ENCODE measurements at places on chromosomes 1 and 21. TPM values are rescaled to one million over a fixed set of nuclear protein-coding genes. Genes with fewer than 3 reads are reported as not detected.

GRCh38 chr1:183567584-183567983 is 22.7 kb downstream of the NCF2 start:
- DNase-seq, result peak; percentile 9

- no peak for DNase-seq
Observed at GRCh38 chr1:43321331-43321891, 16.2 kb upstream of the MPL start.

DNA sequence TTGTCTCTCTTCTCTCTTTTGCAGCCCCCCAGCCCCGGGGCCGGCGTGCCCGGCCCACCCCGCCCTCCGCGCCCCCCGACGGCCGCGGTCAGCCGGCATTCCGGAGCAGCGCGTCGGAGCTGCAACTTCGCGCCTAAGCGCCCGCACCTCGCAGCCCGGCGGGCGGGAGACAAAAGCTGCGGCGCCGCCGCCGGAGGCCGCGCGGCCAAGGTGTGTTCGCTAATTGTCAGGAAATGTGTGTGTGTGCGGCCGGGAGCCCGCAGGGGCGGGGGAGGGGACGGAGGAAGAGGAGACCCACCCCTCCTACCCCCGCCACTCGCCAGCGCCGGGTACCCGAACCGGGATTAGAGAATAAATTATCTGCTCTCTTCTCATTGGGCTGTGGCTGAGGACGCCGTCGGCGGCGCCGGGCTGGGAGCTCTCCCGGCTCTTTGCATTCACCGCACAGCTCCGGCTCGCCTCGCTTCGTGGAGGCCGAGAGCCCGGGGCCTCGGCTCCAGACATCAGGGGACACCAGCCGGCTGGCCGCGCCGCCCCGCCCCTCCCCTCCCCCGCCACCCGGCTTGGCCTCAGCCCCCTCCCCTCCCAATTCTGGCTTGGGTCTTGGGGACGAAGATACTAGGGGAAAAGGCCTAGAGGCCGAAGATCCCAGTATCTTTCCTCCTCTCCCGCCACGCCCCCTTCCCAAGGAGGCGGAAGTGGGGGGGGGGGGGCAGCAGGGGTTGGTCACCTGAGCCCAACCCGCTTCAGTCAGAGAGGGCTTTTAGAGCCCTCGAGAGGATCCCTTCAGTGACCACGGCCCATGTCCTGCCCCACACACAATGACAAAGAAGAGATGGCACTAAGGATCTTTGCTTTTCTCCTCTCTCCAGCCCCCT is 1.3 kb upstream of the BLACAT1 start:
- DNase-seq, result no peak

GRCh38 chr1:147641695-147642592 is 28.4 kb downstream of the ACP6 start:
- DNase-seq, result peak; percentile 73

DNA sequence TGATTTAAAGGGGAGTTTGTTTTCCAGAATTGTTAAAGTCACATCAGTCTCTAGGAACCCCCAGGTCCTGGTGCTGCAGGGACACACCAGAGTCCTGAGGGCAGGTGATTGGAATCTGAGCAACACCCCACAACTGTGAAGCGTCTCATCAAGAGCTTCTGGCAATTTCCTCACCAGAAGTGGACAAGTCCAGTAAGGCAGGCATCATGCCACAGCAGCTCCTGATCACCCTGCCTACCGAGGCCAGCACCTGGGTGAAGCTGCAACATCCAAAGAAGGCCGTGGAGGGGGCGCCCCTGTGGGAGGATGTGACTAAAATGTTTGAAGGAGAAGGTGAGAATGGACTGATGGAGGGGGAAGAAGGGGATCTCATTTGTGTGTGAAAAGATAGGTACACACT is 2.1 kb downstream of the ZFP69 start:
- DNase-seq, result no peak

DNA sequence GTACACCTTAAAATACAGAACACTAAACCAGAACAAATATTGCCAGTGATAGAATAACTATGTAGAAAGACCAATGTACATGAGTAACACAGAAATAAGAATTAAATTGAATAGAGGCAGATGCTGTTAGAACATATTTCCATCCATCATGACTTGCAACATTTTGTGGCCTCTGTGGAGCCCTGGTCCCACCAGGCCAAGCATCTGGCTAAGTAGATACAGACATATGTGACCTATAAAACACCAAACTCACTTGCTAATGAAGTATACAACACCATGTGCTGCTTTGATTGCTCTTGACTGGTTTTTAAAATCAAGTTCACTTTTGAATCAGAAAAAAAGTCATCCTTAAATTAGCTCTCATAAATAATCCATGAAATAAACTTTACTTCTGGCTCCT is 20.5 kb downstream of the SLC19A2 start:
- DNase-seq, result no peak

Gene TSPEAR
- total RNA-seq, result not detected

DNA sequence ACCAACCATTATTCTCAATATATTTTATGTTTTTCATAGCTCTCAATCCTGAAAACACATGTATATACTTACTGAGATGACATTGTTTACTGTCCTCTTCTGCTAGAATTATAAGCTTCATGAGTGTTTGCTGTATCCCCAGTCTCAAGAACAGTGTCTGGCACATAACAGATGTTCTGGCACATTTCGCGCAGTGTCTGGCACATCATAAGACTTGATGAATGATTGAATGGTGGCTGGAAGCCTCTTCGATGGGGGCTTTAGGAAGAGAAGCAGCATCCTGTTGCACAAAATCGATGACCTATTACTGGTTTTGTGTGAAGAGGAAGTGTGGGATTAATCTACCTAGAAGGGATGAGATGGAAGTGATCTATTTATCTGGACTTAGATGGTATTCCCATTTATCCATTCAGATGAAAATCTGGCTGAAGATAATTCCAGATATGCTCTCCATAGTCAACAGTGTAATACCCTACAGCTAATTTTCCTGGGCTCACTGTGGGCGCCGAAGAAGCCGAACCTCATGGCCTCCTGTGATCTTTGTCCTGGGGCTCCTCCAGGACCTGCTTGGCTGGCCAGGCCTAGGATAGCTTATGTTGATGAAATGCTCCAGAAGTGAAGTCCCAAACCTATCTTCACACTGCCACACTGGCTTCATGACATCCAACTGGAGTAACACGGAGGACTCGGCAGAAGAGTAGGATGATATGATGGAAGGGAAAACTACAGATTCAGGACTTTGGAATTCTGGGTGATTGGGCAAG is 26.5 kb downstream of the CD34 start:
- DNase-seq, result no peak

DNA sequence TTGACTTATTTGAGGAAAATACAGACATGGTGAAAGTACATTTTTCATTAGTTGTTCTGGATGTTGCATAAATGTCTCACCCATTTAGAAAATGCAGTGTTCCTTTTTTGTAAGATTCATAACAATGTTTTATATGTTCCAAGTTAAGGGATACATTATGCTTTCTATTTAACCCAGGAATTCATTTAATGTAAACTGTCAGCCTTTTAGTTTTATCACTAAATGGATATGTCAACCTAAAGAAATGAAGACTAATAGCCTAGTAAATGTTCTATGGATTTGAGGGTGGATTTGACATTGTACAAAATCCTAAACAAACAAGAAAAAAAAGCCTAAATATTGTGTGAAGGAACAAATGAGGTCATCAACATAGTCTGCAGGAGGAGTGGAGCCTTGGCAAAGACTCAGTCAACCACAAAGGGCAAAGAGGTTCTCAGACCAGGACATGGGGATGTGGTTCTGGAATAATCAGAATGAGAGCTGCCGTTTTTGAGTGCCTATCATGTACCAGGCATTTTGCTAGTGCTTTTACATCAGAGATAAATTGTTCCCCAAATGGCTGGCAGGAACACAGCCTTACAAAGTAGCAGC is 8.8 kb upstream of the INSL5 start:
- DNase-seq, result peak; percentile 46

DNA sequence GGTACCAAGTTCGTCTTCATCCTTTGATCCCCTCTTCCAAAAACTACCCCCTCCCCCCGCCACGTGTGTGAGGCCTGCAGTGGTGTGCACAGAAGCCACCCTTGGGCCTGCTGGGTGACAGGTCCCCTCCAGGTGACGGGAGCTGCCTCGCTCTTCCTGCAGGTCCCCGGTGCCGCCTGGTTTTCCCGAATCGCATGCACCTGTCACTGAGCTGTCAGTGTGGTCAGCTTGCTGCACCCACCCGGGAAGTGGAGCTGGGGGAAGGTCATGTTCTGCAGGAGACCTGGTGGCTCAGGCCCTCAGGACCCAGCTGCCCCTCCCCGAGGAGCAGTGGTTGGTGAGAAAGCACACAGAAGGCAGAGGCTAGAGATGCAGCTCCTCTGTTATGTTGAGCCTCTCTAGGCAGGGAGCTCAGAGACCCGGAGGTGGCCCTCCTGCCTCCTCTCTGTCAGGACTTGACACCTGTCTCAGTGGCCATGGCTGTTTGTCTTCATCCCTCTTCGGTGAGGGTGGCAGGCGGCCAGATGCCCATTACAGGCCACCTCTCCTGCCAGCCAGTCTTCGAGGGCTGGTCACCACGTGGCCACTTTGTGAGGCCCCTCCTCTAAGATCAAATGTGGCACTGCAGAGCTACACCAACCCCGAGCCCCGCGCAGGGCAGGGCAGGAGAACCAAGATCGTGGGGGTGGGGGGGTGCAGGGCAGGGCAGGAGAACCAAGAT is 60.9 kb downstream of the SKI start:
- no peak for DNase-seq

GRCh38 chr1:121448851-121449250 is 264.1 kb downstream of the SRGAP2C start:
- DNase-seq, result no peak

DNA sequence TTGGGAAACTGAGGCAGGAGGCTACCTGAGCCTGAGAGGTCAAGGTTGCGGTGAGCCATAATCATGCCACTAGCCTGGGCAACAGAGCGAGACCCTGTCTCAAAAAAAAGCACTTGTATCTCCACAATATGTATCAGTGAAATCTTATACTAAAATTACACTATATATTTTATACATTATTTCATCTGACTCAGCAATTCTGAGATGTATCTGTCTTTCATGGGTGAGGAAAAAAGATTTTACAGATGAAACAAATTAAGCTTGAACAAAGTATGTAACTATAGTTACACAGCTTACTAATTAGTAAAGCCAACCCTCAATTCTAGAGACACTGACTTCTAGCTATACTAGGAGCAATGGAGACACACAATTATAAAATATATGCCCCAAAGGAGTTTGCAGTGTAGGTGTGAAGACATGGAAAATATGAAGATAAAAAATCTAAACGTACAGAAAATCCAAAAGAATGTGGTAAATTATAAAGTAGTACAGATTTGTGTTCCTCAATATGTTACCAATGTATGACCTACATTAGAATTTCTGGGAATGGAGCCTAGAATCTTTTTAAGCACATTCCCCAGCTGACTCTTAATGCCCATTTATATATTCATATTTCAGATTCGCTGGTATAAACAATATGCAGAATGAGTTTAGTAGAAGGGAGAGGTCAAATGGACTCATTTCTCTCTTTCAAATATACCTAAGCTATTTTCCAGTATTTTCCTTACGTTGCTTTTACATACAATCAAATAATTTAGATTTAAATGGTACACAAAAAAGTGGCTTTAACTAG is 14.6 kb downstream of the GTF2B start:
- peak; percentile 20 for DNase-seq

Gene RSPH1
- total RNA-seq, result 0.32 TPM

- peak; percentile 34 for DNase-seq
Observed at GRCh38 chr1:27655151-27655937, 16.6 kb downstream of the IFI6 start.

Gene DENND2C
- total RNA-seq, result 6.8 TPM

- DNase-seq, result no peak
Observed at GRCh38 chr1:200380589-200381021, 29.2 kb downstream of the ZNF281 start.

Measured in GM23248 (cell line).